Neural crest cell (in vitro differentiated cells): ENCODE measurements at places on chromosomes 1 and 21. TPM values are rescaled to one million over a fixed set of nuclear protein-coding genes. Genes with fewer than 3 reads are reported as not detected.

The HP1BP3 gene
- total RNA-seq, result 302 and 303 TPM in 2 replicates

The PTPN22 gene
- not detected in 2 replicates for total RNA-seq

The TRIM63 gene
- not detected in 2 replicates for total RNA-seq

The VHLL gene
- total RNA-seq, result 0.77 TPM in 1 of 2 replicates, not detected in the other

The FAM3B gene
- total RNA-seq, result 0.23 TPM in 1 of 2 replicates, not detected in the other

The RAD54L gene
- 54.2 and 55.8 TPM in 2 replicates for total RNA-seq

The ZBTB8A gene
- total RNA-seq, result 9.8 and 10.1 TPM in 2 replicates

The EVA1C gene
- total RNA-seq, result not detected in 2 replicates

The PSMD4 gene
- total RNA-seq, result 209 and 214 TPM in 2 replicates

The PRDM16 gene
- 11.7 and 13.2 TPM in 2 replicates for total RNA-seq

The F3 gene
- 4.4 and 4.6 TPM in 2 replicates for total RNA-seq

The EDN2 gene
- not detected in 2 replicates for total RNA-seq

The KRTAP10-12 gene
- not detected in 2 replicates for total RNA-seq

The SPRR3 gene
- total RNA-seq, result not detected in 2 replicates

The ESPN gene
- 1.7 and 4.3 TPM in 2 replicates for total RNA-seq

The DCST1 gene
- total RNA-seq, result not detected in 2 replicates

The PPFIA4 gene
- 2.6 and 5.0 TPM in 2 replicates for total RNA-seq

The CA14 gene
- 28.9 and 31.9 TPM in 2 replicates for total RNA-seq

The ADORA3 gene
- total RNA-seq, result not detected in 2 replicates

The PLEKHN1 gene
- not detected in 2 replicates for total RNA-seq

The TAS1R1 gene
- not detected in 2 replicates for total RNA-seq

The ASPM gene
- 53.3 and 57.6 TPM in 2 replicates for total RNA-seq

DNA sequence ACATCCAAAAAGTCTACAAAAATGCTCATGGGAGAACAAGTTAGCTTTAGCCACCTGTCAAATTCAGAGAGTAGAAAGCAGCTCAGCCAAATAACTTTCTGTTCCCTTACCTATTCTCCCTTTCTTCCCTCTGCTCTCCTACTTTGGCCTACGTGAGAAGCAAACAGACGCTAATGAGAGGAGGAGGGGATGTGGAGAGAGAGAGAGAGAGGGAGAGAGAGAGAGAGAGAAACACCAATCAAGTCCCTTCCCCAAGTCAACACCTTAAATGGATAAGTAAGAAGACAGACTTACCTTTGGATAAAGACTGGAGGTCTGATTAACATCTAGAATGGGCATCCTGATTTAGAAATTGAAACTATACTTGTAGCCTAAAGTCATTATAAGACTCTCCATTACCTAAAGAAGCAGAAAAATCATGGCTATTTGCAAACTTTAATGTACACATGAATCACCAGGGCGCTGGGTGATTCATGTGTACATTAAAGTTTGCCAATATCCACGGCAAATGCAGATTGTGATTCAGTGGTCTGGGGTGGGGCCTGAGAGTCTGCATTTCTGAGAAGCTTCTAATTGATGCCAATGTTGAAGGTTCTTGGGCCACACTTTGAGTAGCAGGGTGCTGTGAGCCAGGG lies 13.1 kb upstream of the DUSP12 start:
- no peak for DNase-seq

DNA sequence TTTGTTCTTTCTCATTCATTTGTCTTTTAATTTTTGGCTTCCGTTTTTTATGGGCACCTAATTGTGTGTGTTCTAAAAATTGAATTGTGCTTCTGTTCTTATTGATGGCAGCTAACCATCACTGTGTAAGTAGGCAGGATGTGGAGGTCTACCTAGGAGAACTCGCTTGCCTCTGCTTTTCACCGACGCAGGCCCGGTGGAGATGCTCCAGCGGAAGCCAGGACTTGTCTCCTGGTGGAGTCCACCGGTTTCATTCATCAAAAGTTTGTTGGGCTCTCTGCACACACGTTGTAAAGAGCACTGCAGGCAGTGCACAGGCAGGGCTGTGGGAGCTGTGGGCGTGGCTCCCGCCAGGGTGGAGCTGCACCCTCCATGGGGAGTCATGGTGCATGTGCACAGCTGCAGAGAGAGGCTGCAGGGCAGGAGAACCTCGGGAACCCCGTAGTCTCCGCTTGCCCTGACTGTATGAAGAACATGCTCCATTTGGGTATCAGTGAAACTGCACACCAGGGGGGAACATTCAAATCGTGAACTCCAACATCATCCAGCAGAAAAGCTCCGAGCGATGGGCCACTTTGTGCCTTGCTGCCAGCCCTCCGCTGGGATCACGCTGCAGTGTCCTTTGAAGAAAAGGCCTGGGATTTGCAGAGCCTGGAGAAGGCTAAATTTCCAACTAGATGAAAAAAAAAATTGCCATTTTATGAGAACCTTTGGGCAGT lies 6.0 kb upstream of the C1orf174 start:
- no peak for DNase-seq

GRCh38 chr1:93744299-93744988 lies 62.8 kb upstream of the BCAR3 start:
- DNase-seq, result no peak

- no peak for DNase-seq
Measured at GRCh38 chr21:40253112-40253511, 385.9 kb downstream of the PCP4 start.

DNA sequence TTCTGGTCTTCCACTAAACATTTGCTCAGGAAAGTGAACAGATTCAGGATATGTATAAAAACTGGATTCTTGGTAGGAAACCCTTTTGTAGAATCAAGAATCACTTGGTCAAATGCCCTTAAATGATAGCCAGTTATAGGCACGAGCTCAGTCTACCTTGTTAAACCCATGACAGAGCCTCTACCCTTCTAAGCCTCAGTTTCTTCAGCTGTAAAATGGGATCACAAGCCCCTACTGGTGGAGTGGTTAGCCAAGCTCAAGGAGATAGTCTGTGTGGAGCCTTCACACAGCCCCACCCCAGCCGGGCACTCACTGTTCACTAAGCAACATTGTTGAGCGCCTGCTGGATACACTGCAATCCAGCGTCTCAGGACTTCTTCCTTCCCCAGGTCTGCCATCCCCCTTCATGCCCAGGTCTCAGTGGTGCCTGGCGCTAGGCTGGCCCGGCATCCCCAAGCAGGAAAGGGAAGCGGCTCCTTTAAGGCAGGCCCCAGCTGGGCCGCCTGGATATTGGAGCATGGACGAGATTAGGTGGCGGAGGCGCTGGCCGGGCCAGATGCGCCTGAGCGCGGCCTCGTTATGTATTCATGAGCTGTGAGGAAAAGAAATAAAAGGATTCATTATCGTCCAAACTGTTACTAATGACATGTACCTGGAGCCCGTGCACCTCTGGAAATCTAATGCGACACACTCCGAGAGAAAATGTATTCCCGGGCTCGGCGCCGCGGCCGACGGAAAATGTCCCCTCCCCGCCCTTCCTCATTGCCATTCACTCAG lies 75.6 kb downstream of the TAS1R2 start:
- peak; percentile 6 for DNase-seq

DNA sequence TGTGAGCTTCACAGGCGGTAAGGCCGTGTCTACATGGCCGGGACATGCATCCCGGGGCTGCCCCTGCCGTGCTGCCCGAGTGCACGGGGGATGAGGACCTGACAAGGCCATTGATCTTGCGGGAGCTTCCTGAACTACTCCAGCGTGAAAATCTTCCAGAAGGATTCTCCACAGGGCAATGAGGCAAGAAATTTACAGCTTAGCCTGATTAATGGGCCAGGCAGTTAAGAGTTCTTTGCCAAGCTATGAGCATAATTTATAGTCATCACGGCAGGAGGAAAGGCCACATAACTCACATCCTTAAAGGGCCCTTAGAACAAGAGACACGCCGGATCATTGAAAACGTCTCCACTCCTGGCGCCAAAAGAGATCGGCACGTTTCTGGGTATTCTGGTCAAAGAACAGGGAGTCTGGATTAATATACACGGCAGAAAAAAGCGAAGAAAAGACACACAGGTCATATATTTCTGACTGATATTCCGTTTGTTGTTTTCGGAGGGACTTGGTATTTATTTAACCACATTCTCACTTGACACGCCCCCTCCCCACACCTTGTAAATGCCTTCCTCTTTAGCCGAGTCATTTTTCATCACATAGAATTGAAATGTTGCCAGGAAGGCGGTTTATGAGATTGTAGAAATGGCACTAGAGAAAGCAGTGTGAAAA lies 180.5 kb downstream of the DYRK1A start:
- DNase-seq, result no peak

GRCh38 chr1:200304171-200304570 lies 105.7 kb downstream of the ZNF281 start:
- DNase-seq, result no peak

DNA sequence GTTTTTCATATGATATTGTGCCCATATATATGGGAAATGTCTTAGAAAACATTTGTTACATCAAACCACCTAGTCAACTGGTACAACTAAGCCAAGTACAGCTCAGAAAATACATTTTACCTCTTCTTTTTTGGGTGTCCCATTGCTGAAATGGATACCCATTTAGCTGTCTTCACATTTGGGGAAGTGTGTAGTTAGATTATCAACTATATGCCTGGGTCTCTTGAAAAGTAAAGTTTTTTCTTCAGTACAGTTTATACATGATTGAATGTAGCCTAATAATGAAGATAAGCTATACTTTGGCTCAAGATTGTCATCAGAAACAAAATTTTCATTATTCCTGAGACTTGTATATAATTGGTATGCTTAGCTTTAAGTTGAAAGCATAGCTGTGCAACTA lies 2.0 kb downstream of the AGO3 start:
- no peak for DNase-seq

- no peak for DNase-seq
Measured at GRCh38 chr1:37028981-37029617, 5.2 kb downstream of the GRIK3 start.

- DNase-seq, result no peak
Measured at GRCh38 chr1:167440345-167440744, 78.0 kb downstream of the CD247 start.

DNA sequence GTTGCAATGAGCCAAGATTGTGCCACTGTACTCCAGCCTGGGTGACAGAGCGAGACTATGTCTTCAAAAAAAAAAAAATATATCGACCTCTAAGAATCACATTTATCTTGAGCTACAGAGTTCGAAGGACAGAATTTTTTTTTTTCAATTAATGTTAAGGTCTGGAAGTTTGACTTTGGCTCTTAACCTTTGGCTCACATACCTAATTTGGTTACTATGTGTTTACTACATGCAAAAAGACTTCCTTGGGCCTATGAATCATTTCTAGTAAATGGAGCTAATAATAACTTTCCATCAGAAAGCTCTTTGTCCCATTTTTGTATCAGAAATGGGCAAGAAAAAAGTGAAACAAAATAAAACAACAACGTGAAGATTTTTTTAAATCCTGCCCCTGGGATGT lies 351.2 kb downstream of the SMYD3 start:
- no peak for DNase-seq

- DNase-seq, result no peak
Measured at GRCh38 chr1:106677721-106678120, 378.8 kb upstream of the PRMT6 start.

GRCh38 chr21:42063191-42063570 lies 7.9 kb upstream of the UMODL1 start:
- no peak for DNase-seq

GRCh38 chr1:227898502-227899140 lies 49.1 kb downstream of the WNT9A start:
- DNase-seq, result no peak

- no peak for DNase-seq
Measured at GRCh38 chr1:181488866-181489265, 5.5 kb downstream of the CACNA1E start.

- no peak for DNase-seq
Measured at GRCh38 chr21:15121655-15122120, 56.9 kb upstream of the NRIP1 start.

- no peak for DNase-seq
Measured at GRCh38 chr1:193318347-193318746, 131.9 kb upstream of the B3GALT2 start.
